H9 (cell line): ENCODE measurements at places on chromosomes 16 and 17. TPM values are rescaled to one million over a fixed set of nuclear protein-coding genes. Genes with fewer than 3 reads are reported as not detected.

Gene SLFN14
- not detected in 2 replicates for total RNA-seq

DNA sequence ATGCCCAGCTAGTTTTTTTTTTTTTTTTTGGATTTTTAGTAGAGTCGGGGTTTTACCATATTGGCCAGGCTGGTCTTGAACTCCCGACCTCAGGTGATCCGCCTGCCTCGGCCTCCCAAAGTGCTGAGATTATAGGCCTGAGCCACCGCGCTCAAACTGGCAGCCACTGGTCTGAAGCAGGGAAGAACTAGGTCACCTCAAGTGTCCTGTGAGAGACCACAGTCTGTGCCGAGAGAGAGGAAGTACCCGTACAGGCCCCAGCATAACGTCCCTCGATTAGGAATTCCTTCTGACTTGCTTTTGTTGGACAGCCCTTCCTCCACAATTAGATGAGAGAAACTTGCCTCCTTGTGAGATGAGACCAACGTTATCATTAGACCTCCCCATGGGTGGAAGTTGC, 13.7 kb upstream of the CD300E start:
- no peak for DNase-seq
- no peak overlapping the region for H3K27ac ChIP-seq
- no peaks in the 10 kb centered on the region for H3K27me3 ChIP-seq

DNA sequence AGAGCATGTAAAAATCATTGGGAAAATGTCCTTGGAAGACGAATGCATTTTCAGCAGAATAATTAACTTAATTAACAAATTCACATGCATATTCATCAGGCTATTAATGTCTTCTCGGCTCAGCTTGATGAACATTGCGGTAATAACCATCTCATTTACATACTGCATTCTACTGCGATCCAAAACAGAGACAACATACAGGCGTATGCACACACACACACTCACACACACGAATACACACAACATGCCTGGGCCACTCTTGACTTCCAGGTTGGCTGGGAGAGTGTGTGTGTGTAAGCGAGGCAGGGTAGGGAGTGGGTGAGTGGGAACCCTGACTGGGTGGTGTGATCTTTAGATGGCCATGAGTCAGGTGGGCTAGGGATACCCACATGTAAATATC, 44.7 kb downstream of the NEUROD2 start:
- H3K36me3 ChIP-seq, result peaks cover 7% of the 10 kb centered on the region; the same call in 1 of the 2 replicates
- no peaks in the 10 kb centered on the region for H3K27me3 ChIP-seq
- DNase-seq, result no peak
- H3K4me1 ChIP-seq, result peaks cover 6% of the 10 kb centered on the region; the same call in 1 of the 2 replicates

Gene PRR11
- total RNA-seq, result 70.6 and 70.7 TPM in 2 replicates

Gene CARHSP1
- total RNA-seq, result 194 and 195 TPM in 2 replicates

DNA sequence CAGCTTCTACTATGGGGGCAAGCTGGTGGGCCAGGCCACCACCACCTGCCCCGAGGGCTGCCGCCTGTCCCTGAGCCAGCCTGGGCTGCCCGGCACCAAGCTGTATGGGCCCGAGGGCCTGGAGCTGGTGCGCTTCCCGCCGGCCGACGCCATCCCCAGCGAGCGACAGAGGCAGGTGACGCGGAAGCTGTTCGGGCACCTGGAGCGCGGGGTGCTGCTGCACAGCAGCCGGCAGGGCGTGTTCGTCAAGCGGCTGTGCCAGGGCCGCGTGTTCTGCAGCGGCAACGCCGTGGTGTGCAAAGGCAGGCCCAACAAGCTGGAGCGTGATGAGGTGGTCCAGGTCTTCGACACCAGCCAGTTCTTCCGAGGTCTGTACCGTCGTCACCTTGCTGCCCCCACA, 19.5 kb downstream of the IRF8 start:
- H3K4me1 ChIP-seq, result no peaks in the 10 kb centered on the region; the same call in 1 of the 2 replicates
- no peak overlapping the region for H3K27ac ChIP-seq
- H3K36me3 ChIP-seq, result no peaks in the 10 kb centered on the region
- H3K4me3 ChIP-seq, result no peak overlapping the region

GRCh38 chr16:280005-280460, 358 bp upstream of the ARHGDIG start:
- H3K27ac ChIP-seq, result no peak overlapping the region
- H3K36me3 ChIP-seq, result no peaks in the 10 kb centered on the region
- H3K4me3 ChIP-seq, result peak overlapping the region; percentile 51
- H3K27me3 ChIP-seq, result peaks cover 3% of the 10 kb centered on the region; the same call in 1 of the 2 replicates

Gene GNG13
- total RNA-seq, result not detected in 2 replicates

DNA sequence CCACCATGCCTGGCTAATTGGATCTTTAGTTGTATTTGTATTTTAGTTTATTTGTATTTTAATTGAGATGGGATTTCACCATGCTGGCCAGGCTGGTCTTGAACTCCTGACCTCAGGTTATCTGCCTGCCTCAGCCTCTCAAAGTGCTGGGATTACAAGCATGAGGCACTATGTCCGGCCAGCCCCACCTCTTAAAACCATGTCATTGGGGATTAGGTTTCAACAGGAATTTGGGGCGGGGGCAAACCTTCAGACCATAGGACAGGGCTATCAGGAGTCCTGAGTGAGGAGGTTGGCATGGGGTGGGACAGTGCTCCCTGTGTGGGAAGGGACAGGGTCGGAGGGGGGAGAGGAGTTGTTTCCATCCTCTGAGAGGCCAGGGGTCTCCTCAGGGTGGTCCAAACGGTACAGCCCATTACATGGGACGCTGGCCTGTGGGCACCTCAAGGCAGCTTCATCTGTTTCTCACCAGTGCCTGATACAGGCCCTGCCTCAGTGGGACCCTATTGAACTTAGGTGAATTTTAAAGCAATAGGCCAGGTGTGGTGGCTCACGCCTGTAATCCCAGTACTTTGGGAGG, 21.6 kb downstream of the GAA start:
- H3K36me3 ChIP-seq, result no peaks in the 10 kb centered on the region
- no peak overlapping the region for H3K27ac ChIP-seq
- no peaks in the 10 kb centered on the region for H3K27me3 ChIP-seq
- peaks cover 9% of the 10 kb centered on the region; the same call in 1 of the 2 replicates for H3K4me1 ChIP-seq

DNA sequence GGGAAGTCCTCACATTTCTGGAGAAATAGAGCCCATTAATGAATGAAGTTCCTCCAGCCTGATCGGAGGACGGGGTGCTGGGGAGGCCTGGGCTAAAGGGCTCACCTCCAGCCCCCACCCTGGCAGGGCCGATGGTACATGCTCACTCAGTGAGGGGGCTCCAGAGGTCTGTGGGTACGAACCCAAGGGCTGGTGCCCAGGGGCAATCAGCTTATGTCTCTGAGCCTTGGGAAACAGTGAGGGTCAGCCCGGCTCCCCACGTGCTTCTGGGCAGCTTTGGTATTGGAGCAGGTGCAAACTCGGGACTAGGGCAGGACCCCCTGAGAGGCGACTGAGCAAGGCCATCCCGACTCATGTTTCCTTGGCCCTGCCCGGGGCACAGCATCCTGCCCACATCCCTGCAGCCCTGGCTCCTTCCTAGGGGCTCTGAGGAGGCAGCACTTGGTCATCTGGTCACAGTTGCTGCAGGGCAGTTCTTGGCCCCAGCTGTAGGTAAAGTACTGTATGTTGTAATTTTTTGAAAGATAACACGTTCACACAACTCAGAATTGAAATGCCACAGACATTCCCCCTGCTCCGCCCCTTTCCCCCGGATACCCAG, 969 bp upstream of the CETP start:
- no peaks in the 10 kb centered on the region for H3K36me3 ChIP-seq
- no peak overlapping the region for H3K4me3 ChIP-seq
- DNase-seq, result no peak
- no peak overlapping the region for H3K27ac ChIP-seq
- no peaks in the 10 kb centered on the region for H3K27me3 ChIP-seq

- H3K4me3 ChIP-seq, result no peak overlapping the region
- H3K36me3 ChIP-seq, result no peaks in the 10 kb centered on the region
- H3K27ac ChIP-seq, result no peak overlapping the region
- no peak for DNase-seq
- peaks cover 4% of the 10 kb centered on the region; the same call in 1 of the 2 replicates for H3K4me1 ChIP-seq
Measured at GRCh38 chr17:57145347-57145746, 60.3 kb downstream of the AKAP1 start.

DNA sequence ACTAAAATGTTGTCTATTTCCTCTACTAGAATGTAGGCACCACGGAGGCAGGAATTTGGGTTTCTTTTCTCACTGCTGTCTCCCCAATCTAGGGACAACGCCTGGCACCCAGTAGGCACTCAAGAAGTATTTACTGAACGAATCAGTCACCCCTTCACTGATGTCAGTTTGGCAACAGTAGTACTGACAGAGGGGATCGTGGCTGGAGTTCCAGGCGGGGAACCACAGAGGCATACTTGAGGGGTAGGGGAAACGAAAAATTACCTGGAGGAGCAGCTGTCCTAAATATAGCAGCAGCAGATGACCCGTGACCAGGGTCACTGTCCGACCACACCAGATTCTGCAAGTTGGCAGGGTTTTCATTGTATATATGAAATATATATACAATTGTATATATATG, 33.3 kb downstream of the TRIM25 start:
- no peak overlapping the region for H3K4me3 ChIP-seq
- 0 out of 2 replicates have a peak, but pooled peaks cover 3% of the 10 kb centered on the region for H3K4me1 ChIP-seq
- H3K36me3 ChIP-seq, result no peaks in the 10 kb centered on the region
- DNase-seq, result no peak
- no peak overlapping the region for H3K27ac ChIP-seq
- no peaks in the 10 kb centered on the region for H3K27me3 ChIP-seq

DNA sequence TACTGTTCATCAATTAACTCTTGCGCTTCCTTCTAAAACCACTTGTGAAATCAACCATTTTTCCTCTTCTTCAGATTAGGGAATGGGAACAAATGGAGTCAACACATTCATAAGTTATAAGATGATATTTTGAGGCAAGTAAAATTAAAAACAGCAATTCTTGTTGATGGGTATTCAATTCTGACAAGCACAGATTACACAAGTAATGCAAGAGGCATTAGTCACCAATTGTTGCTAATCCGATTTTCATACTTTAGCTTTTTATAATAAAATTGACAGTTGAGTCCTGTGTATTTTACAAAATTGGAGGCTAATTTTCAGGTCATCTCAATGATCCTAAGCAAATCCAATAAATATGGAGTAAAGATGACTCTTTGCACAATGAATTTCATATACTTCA, 918.4 kb upstream of the SOX9 start:
- H3K4me1 ChIP-seq, result no peaks in the 10 kb centered on the region
- no peaks in the 10 kb centered on the region for H3K36me3 ChIP-seq
- H3K27me3 ChIP-seq, result no peaks in the 10 kb centered on the region
- no peak for DNase-seq
- H3K4me3 ChIP-seq, result no peak overlapping the region

GRCh38 chr17:78538033-78538776, 39.0 kb downstream of the DNAH17 start:
- H3K4me1 ChIP-seq, result no peaks in the 10 kb centered on the region
- H3K36me3 ChIP-seq, result no peaks in the 10 kb centered on the region
- no peaks in the 10 kb centered on the region for H3K27me3 ChIP-seq
- no peak overlapping the region for H3K4me3 ChIP-seq
- no peak overlapping the region for H3K27ac ChIP-seq

DNA sequence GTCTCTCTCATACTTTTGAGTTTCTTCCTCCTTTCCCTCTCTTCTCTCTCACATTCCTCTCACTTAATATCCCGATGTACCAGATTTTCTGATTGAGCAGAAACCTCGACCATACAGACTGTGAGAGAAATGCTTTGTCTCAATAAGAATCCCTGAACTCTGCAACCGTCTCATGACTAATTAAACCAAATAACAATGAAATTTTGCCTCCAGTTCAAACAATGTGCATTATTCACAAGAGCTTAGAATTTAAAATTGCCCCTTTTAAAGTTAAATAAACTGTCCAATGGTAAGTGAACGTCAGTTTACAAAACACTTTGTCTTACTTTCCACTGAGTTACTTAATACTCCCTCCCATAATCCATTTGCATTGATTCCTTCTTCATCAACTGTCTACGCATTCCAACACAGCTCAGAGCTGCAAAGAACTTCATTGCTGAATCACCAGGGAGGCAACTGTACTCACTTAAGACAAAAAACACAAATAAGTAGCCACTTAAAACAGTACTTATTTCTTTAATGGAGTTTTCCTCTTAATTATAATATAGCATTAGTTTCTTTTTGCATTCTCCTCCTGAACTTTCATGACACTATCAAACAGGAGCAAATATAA, 4.9 kb downstream of the CDH11 start:
- H3K4me1 ChIP-seq, result no peaks in the 10 kb centered on the region; the same call in 1 of the 2 replicates
- peaks cover 16% of the 10 kb centered on the region for H3K27me3 ChIP-seq
- no peak for DNase-seq
- H3K4me3 ChIP-seq, result no peak overlapping the region
- H3K27ac ChIP-seq, result no peak overlapping the region
